ENCODE measurements at places on chromosomes 2 and 18.

GRCh38 chr18:6069539-6069938, 174.2 kb upstream of the TMEM200C start:
- no peak for DNase-seq

- DNase-seq: no peak
Observed at GRCh38 chr18:55525845-55526244, 62.1 kb downstream of the TCF4 start.

- DNase-seq: no peak
Observed at GRCh38 chr18:64806691-64807090, 657.8 kb upstream of the LINC00305 start.

DNA sequence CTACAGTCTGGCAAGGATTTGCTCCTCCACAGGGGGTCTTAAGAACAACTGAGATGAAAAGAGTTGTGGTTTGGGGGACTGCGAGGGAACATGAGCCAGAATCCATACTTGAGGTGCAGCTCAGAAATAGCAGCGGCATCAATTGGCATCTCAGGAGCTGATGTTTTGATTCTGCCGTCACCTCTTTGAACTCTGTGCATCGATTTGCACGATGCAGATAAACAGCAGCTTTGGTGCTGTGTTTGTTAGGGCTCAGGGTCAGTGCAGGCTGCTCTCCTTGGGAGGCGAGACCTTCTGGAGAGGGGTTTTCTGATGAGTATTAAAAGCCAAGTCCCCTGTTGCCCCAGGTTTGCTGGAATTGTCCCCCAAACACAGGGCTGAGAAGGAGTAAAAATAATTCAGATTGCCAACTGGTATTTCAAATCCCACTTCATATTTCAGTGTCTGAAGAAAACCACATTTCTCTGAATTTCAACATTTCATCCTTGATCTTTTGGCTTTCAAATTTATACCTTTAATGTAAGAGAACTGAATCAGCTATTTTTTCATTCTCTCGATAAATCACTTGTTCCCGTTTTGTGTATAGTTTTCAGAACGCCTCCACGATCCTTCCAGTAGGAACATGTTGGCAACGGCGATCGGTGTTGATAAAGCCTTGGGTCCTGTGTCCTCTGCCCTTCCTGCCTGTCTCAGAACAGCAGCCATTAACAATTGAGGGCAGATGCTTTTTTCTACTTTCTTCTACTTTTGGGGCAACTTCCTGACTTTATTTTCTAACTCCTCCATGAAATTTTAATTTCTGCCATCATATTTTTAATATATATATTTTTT, 65.0 kb downstream of the RAB31 start:
- no peak for DNase-seq

DNA sequence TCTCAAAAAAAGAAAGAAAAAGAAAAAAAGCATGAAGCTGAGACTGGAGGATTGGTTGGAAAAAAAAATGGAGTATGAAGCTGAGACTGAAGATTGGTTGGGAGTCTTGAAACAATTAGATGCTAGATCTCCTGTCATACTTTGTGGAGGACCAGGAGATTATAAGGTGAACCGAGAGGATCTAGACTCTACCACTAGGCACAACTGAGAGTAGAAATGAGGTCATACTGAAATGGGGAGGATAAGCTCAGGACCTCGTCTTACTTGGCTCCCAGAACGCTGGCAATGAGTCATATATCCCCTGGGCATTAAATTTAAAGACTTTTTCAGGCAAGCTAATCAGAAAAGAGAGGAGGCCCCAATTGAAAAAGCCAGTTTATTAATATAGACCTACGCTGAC, 3.3 kb upstream of the ORC2 start:
- DNase-seq: no peak

DNA sequence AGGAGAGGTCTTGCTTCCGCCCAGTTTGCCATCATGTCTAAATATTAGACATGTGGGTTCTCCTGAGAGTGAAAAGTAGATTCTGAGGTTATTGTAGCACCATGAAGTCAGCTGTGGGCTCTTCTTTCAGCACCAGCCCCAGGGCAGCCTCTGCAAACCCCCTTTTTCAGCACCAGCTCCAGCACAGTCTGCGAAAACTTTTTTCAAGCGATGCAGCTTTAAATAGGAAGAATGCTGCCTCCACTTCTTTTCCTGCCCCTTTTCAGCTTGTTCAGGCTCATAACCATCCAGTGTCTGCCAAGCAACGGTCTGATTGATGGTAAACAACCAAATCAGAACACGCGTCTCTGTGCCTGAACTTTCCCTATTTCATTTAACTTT, at the start of gene COL5A2:
TSS of gene COL5A2 (minus strand) at position 192 of the 381 bp plus-strand sequence. CDS start at position 35, 157 bp downstream.
- peak; percentile 24 for DNase-seq

DNA sequence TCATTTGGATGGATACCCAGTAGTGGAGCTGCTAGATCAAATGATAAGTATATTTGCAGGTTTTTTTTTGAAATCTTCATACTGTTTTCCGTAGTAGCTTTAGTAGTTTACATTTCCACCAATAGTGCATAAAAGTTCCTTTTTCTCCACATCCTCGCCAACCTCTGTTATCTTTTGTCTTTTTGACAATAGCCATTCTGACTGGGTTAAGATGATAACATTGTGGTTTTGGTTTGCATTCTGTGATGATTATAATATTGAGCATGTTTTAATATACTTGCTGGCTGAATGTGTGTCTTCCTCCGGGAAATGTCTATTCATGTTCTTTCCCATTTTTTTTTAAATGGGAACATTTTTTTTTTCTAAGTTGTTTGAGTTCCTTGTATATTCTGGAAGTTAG, 260.0 kb downstream of the GULP1 start:
- no peak for DNase-seq

GRCh38 chr2:150292807-150293206, 194.7 kb downstream of the RND3 start:
- DNase-seq: no peak

DNA sequence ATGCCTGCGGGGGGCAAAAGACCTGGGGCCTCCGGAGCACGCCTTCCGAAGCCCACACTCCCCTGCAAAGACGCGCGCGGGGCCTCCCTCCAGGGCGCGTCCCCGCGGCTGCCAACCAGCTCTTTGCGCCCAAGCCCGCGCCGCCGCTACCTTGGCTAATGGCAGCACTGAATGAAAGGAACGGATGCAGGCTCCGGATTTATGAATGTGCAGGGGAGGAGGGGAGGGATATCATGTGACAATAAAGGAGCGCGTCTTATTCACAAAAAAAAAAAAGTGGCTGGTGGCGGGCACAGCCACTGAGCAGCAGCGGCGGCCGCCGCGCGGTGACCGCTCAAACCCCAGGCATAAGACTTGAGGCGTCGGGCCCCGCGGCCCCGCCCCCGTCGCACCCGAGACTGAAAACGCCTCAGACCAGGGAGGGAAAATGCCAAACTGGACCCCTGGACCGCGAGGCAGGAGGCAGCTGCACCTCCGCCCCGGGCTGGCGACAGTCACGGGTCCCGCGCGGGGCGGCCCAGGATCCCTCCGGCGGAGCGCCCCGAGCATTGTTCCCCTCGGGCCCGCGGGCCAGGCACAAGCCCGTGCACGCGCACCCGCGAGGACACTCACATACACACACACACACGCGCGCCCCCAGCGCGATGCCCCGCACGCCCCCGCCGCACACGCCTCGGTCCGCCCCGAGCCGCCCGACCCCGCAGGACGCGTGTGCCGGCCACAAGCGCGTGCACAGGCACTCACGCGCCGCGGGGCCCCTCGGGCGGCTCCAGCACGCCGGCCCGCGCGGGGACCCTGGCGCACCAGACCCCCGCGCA, 1.6 kb downstream of the SPRED2 start:
- peak; percentile 68 for DNase-seq

- DNase-seq: no peak
Observed at GRCh38 chr2:82968358-82968757, 1490.7 kb downstream of the SUCLG1 start.

GRCh38 chr2:174142290-174142689, 106.0 kb downstream of the OLA1 start:
- DNase-seq: no peak

DNA sequence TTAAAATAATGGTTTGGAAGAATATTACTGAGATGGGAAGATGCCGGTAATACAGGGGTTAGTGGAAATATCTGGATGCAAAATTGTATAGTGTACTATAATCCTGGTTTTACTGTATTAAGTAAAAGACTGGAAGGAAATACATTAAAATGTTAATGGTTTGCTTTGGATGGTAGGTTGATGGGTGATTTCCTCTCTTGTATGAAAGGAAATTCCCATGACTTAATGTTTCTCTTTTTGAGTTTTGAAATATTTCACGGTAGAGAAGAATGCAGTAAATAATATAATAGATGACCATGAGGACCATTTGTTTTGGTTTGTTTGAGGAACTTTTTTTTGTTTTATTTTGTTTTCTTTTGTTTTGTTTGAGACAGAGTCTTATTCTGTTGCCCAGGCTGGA, 8.2 kb downstream of the SPTBN1 start:
- DNase-seq: no peak

- DNase-seq: no peak
Observed at GRCh38 chr2:149595056-149595963, 7.7 kb upstream of the MMADHC start.

GRCh38 chr2:174586418-174587295, 10.9 kb downstream of the WIPF1 start:
- no peak for DNase-seq

DNA sequence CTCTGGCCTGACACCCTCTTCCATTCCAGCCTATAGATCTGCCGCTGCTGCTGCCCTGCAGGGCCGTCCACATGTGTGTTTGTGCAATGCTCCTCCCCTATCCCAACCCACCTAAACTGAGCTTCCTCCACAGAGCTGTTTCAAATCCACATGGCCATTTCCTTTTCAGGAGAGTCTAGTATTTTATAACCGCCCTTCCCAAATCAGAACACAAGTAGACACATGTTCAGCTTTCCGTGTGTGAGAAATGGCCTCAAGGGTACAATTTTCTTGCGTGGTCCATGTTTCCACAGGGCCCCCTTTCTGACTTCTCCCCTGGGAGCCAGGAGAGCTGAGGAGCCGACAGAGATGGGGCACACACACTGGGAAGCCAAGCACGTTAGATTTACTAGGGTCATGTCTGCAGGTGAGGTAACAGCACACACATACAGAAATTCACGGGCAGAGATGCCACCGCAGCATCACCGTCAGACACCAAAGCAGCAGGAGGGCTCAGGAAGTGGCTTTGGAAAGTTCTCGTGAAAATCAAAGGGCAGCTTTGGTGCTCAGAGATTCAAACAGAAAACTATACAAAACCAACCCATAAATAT, 102.9 kb upstream of the TGFA start:
- no peak for DNase-seq

DNA sequence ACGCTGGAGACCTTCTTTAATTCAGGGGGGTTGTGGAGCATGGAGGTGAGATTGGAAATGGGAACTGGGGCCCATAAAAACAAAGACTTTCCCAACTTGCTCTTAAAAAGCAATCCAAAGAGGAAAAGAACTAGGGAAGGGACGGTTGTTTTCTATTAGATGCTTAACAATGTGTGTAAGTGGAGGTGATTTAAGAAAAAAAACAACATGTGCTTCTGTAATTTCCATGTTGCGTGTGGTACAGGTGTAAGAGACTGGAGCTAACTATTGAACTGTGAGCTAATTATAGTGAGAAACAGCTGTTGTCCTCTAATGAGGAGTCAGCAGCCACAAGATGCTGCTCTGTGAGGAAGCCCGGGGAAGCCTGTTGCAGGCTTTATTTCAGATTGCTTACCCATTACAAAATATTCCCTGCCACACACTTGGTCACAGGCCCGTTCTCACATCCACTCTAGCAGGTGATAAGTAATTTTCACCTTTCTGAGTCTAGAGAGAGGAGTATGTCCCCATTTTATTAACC, 280.6 kb upstream of the PARD3B start:
- DNase-seq: no peak

GRCh38 chr2:187826023-187826422, 271.8 kb upstream of the TFPI start:
- no peak for DNase-seq

DNA sequence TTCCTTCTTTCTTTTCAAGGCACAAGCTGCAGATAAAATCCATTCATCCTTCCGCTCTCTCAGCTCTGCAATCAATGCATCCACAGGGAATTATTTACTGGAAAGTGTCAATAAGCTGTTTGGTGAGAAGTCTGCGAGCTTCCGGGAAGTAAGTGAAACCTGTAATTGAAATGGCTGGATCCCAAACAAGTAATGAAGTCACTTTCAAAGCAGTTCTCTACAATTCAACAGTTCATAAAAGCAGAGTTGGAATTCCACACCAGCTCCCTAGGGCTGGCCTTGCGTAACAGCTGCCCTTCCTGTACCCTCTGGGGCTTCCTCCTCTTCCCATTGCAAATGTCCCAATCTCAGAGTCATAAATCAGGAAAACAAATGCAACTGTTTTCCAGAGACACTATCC, 9.6 kb downstream of the SERPINB2 start:
- no peak for DNase-seq

- DNase-seq: no peak
Observed at GRCh38 chr18:44579028-44579702, 101.5 kb upstream of the SETBP1 start.

DNA sequence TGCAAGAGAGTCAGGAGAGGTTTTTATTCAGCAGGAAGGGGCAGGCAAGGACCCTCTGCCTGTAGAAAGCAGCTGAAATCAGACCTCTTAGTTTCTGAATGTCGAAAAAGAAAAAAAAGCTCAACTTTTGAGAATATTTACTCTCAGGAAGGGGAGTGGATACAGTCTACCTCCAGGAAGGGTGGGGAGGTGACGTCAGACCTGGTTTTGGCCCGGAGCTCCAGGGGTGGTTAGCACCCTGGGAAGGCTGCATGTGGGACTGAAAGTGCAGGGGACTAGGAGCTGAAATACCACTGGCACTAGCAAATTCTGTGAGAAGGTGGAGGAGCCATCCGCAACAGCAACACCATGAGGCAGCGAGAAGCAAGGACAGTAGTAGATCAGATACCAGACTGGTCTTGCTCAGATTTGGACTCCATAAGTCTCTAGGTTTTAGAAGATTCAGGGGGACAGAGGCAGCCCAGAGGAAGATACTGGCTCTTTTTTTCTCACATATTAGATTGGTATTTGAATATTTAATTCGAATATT, 19.8 kb downstream of the MC2R start:
- no peak for DNase-seq

DNA sequence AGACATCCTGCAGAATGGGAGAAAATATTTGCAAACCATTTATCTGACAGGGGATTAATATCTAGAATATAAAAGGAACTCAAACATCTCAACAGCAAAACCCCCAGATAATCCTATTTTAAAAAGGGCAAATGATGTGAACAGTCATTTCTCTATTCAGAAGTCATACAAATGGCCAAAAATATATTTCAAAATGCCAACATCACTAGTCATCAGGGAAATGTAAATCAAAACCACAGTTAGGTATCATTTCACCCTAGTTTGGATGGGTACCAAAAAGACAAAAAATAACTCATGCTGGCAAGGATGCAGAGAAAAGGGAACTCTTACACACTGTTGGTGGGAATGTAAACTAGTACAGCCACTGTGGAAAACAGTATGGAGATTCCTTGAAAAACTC, 70.0 kb downstream of the TBR1 start:
- no peak for DNase-seq

DNA sequence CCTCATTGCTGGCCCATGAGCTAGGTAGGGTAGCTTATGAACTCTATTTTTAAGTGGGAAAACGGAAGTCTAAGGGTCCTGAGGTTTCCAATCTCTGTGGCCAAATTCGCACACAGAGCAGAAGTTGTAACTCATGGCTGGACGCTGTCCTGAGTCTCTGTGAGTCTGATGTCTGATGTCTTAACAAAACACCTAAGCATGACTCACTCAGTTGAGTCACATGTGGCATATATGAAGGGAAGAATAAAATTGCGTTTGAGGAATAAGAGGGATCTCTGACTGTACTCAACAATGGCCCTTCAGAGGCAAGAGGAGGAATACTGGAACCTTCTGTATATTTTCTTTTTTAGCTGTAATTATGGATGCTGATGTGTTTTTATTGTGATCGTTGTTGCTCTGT, 569.7 kb downstream of the RIT2 start:
- no peak for DNase-seq

GRCh38 chr2:68512966-68513365, 45.6 kb downstream of the APLF start:
- DNase-seq: no peak

All from transverse colon (tissue), 4 donors.